ENCODE measurements at places on chromosomes 5 and 9.

DNA sequence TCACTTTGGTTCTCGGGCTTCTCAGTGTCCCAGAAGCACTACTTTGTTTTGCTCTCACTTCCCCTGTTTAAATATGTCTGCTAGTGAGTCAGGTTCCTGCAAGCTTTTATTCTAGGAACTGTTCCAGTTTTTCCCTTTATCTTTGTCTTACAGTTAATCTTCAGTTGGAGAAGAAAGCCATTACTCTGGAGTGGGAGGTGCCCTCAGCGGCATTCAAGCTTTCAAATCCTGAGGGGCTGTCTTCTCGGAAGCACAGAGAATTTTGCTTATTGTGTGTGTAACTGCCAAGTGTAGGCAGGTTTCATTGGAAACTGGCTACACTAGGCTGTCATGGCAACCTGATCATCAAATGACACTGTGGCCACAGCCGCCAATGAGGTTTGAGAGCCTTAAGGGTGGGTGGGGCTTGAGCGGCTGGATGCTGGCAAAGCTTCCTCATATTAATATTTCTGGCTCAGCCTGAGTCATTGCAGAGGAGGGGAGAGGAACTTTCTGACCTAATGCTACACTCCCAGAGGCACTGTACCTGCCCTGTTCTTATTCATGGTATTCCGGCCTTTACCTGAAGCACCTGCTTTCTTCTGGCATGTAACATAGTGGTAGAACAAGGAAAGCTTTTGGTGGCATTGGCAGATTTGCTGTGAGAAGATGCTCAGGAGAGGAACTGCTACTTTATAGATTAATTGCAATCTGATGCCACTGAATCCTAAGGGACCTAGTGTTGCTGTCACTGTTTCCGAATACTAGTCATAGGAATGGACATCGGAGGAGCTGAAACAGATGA lies 26.3 kb downstream of the SLC25A25 start:
- DNase-seq = peak; percentile 39

DNA sequence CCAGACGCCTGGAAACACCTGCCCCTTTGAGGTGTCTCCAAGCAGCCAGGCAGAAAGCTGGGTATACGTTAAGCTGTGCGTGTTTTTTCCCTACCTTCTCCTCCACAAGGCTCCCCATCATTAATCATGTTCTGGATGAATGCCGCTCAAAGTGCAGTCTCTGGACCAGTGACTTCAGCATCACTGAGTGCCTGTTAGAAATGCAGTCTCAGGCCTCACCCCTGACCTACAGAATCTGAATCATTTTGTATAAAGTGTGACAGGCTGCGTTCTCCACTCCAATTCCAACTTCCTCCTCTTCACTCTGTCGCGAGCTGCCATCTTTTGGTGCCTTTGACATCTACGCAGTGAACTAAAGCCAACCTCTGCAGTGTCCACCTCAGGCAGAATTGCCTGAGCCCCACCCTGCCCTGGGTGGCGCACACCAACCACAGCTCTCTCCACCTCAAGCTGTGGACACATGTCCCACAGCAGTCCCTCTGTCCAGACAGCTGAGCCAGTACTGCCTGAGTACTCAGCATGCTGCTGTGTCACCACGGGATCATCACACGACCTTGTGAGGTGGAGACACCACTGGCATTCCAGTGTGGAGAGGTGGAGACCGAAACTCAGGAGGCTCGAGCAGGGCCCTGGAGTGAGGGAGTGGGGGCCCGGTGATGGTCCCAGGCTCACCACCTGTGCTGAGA lies 14.2 kb downstream of the PTPN3 start:
- DNase-seq = no peak

DNA sequence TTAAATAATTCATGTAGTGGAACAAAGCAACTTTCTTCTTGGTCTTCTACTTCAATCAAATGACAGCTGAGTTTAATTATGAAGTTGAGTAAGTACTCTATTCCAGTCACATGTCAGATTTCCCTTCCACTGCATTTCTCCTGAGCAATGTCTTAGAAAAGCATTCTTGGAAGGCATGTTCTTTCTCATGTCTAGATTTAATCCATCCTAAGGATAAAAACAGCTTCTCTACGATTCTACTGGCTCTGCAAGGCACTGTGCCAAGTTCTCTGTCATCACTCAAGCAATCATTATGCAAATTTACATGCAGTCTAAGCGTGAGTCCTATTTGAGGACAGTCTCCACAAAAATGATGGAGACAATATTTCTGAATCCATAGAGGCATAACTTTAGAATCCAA lies 142.4 kb downstream of the YIPF5 start:
- no peak for DNase-seq

GRCh38 chr9:129368444-129368978 lies 190.4 kb upstream of the IER5L start:
- no peak for DNase-seq

DNA sequence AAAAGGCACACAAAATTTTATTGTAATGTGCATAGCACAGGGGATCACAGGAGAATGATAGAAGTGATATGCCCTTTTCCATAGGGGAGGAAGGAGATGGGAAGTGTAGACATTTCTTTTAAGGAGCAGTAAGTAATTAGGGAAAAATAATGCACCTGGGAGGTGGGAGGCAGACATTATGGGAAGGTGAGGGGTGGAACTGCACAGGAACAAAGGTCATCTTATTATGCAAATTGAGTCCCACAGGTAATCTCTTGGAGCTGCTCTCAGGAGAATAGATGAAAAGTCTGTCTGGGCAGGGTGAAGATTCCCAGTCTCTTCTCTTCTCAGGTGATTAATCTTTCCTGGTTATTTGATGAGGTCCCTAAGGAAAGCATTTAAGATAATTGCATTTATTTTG lies 331.5 kb downstream of the ENC1 start:
- DNase-seq = no peak

DNA sequence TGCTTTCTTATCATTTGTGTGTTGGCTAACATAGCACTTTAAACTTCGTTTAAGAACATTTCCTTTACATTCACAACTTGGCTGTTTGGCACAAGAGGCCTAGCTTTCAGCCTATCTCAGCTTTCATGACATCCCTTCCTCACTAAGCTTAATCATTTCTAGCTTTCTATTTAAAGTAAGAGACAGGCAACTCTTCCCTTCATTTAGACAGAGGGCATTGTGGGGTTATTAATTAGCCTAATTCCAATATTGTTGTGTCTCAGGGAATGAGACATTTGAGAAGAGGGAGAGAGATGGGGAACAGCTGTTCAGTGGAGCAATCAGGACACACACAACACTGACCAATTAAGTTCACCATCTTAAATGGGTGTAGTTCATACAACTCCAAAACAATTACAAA lies 51.0 kb upstream of the OR2K2 start:
- no peak for DNase-seq

GRCh38 chr9:98323051-98323830 lies 67.8 kb upstream of the TBC1D2 start:
- DNase-seq = no peak

- DNase-seq = no peak
Observed at GRCh38 chr5:55960779-55961178, 34.0 kb downstream of the IL6ST start.

DNA sequence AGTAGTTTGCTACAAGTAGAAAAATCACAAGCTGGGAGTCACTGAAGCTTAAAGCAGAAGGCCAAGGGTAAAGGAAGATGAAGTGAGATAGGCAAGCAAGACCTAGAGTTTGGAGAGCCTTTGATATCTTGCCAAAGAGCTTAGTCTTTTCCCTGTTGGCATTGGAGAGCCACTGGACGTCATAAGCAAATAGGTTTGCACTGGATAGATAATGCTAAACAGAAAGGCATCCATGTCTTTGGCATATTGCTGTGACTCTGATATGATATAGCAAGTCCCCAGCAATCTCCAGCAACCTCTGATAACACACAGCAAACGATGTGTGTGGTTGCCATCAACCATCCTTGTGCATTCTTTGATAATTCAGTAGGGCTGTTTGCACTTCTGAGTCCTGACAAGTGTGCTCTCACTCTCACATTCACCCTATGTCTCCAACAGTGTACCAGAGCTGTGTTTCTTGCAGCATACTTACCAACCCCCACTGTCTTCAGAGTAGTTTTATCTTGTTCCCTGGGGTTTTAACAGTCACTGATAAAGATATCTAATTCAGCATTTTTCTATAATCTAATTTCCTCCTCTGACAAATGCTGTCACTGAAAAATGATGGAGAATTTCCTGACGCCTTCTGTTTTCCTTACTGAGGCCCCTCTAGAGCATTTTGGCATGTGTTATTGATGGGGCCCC lies 16.9 kb upstream of the FREM1 start:
- no peak for DNase-seq

DNA sequence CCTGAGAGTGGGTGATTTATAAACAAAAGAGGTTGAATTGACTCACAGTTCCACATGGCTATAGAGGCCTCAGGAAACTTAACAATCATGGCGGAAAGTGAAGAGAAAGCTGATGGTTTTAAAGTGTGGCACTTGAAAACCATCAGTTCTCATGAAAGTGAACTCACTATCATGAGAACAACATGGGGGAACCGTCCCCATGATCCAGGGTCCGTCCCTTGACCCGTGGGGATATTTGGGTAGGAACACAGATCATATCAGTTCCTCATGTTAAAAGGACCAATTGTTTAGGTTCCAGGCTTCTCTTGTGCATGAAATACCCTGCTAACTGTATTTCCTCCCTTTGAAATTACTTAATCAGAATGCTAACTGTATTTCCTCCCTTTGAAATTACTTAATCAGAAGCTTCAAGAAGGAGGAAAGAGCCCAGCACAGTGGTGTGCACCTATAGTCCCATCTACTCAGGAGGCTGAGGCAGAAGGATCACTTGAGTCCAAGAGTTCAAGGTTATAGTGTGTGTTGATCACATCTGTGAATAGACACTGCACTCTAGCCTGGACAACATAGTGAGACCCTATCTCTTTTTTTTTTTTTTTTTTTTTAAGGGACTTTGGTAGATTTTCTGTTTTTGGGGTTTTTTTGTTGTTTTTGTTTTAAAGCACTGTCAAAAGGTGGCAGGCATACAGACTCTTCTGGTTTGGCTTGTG lies 24.8 kb downstream of the TTC1 start:
- no peak for DNase-seq

DNA sequence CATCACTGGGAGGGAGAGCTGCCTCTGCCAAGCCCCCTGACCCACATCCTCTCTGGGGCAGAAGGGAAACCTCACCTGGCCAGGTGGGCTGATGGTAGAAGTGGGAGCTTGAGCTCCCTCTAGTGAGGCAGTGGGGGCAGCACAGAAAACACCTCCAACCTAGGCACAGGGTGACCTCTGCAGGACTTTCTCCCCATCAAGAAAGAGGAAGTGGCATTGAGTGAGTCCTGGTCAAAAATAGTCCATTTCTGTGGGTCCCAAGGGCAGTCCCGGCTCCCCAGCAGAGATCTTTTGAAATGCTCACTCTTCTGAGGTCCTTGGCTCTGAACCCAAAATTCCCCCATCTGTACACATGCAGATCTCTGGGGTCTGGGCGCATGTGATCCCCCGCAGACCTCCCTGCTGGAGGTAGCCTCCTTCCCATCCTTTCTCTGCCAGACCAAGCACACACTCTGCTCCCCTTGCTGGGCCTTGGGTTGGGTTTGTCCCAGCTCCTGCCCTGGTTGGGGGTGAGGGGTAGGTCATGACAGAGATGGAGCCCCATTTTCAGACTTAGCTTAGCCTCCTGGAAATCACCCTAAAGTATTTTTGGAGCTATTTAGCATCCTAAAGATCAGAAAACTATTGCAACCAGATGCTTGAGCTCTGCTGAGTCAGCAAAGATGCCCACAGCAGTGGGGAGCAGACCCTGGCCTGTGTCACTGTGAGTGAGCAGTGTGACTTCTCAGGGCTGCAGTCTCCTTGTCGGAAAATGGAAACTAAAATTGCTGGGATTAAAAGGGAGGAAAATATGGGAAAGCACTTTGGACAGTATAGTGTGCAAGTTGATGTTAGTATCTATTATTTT lies 41.6 kb upstream of the LCP2 start:
- DNase-seq = no peak

GRCh38 chr9:70079417-70080037 lies 35.9 kb downstream of the MAMDC2 start:
- DNase-seq = no peak

DNA sequence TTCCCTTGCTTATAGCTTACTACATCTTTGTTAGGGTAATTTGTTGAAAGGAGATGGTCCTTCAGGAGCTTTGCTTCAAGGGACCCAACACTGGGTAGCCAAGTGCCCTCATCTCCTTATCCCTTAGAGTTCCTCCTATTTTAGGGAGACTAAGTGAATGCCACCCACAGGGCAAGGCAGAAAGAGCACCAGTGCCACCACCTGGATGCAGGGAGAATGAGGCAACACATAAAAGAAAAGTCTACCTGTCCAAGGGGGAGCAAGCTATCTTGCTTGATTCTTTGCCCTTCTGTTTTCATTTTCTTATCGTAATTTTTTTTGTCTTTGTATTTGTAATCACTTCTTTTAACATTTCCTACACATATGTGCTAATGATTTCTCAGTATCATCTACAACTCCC lies 205.5 kb downstream of the NPR3 start:
- no peak for DNase-seq

DNA sequence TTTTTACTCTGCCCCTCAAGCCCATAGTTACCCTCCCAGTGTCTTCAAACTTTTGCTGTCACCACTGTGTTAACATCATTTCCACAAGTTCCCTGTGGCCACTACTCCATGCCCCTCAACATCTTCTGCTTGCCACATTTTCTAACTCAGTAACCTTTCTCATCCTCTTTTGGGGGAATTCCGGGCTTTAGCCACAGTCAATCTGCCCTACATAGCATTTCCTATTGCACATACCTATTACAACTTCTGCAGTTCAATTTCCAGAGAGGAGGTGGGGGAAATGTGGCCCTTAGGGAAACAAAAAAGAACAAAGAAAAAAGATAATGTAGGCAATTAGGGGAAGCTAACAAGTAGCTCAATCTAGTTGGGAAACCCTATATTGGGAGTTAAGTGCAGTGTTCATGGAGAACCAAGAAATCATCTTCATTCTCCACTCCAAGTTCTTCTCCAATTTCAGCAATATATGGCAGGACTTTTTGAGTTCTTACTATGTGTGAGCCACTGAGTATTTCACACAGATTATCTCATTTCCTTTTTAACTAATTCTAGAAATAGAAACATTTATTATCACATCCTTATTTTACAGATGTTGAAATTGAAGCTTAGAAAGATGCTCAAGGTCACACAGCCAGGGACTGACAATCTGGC lies 40.2 kb upstream of the LPAR1 start:
- DNase-seq = no peak

DNA sequence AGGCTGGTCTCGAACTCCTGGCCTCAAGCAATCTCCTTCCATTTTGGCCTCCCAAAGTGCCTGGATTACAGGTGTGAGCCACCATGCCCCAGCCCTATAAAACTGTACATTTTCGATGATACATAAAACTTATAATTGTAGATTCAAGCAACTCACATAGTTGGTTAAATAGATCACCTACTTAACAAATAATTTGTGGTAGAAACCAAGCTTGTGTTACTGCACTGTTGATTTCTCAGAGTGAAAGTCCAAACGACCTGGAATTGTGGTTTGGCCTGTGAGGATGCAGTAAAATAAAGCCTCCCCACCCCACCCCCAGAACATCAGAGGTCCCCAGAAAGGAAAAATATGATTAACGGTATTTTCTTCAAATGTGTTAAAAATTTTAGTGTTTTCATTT lies 92.7 kb downstream of the TRIO start:
- DNase-seq = no peak

All from HuH-7.5 (cell line).